ENCODE measurements at places on chromosomes 11 and 22. TPM values are rescaled to one million over a fixed set of nuclear protein-coding genes. Genes with fewer than 3 reads are reported as not detected.

Gene RIMBP3B
- 0.12 TPM for total RNA-seq

Gene APOL5
- total RNA-seq = not detected

Gene OR8U1
- not detected for total RNA-seq

GRCh38 chr11:118659314-118659952 is 20.0 kb downstream of the TREH start:
- DNase-seq = peak; percentile 96

DNA sequence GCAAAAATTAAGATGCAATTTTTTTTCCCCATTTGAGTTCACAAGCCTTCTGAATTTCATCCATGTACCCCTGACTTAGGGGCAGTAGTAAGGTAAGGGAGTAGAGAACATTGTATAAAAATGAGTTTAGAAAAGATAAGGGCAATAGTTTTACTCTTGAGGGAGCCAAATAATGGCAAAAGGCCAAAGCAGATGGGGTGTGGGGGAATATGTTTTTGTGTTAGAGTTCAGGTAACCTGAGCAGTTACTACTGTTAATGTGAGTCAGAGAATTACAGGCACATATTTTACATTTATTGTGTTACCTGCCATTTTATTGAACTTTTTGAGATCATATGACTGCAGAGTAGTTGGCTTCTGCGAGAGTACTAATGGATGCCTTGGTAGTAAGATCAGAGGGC is 3.1 kb downstream of the EED start:
- no peak for DNase-seq

GRCh38 chr22:30565341-30565740 is 9.1 kb downstream of the GAL3ST1 start:
- DNase-seq = no peak

- no peak for DNase-seq
These were observed 90.4 kb upstream of the PDGFD start for GRCh38 chr11:104254347-104254746.

- peak; percentile 94 for DNase-seq
These were observed at the start of gene FBXO3 for GRCh38 chr11:33773987-33774735. FBXO3 (minus strand) TSS chr11:33774520; CDS start chr11:33774497, 23 bp downstream.

GRCh38 chr11:843086-843734 is 558 bp downstream of the TSPAN4 start:
- no peak for DNase-seq

DNA sequence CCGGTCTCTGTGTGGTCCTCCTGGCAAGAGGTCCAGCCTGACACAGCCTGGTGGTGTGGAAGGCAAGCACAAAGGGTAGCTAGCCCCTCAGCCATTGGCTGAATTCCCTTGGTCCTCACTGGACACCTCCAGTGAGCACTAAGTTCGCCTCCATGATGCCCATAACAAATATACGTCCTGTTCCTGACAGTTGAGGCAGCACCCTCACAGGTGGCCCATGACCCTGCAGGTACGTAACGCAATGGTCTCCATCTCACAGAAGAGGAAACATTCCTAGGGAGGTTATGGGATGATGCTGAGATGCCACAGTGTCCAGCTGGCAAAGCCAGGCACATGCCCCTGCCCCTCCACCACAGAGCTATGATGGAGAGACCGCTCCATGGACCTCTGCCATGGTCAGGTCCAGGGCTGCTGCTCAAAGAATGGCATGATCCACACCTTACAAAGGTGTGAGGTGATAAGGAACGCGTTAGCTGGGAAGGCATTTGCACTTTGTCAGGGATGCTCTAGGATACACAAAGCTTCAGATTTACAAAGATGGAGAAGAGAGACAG is 1.4 kb upstream of the GNAZ start:
- DNase-seq = peak; percentile 28

- no peak for DNase-seq
These were observed 105.0 kb downstream of the DBX1 start for GRCh38 chr11:20055312-20055711.

DNA sequence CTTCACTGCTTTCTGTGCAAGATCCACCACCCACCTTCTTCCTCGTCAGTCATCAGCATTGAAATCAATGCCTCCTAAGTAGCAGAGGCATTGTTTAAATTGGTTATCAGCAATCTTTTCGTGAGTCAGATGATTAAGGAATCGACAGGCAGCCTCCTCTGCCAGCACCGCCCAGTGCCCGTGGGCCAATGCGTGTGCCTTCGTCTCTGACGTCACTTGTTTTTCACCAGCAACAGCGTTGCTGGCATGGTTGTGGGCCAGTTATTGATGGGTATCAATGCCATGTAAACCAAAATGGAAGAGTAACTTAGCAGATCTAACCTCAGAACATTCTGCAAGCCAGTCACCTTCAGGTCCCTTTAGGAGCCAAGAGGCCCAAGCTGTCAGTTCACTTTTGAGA is 69.6 kb downstream of the BARX2 start:
- DNase-seq = no peak

DNA sequence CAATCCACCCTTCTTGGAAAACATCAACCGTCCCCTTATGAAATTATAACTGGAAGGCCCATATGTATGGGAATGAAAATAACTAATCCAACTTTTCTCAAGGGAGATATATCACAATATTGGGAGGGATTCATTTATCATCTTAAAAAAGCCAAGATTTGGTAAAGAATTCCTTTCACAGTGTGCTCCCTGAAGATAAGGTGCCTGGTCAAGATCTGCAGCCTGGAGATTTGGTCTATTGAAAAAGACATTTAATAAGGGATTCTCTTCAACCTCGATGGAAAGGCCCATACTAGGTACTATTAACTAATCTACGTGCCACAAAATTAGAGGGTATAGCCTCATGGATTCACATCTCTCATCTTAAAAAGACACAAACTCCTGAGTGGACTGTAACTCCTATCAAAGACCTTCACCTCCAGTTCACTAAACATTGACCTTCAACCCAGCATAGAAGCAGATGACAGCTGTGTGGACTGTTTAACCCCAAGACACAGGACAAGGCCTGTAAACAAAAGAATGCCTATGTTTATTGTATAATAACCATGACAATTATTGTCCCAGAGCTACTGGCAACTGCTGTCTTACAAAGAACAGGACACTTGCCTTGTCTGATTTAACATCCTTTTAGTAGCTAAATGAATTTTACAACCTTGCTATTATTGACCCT is 4.8 kb upstream of the FDX1 start:
- DNase-seq = no peak

GRCh38 chr11:130485983-130486382 is 37.5 kb downstream of the ADAMTS15 start:
- DNase-seq = no peak

Measured in ovary (tissue), 10 donors.